ENCODE measurements at places on chromosomes 7 and 10. TPM values are rescaled to one million over a fixed set of nuclear protein-coding genes. Genes with fewer than 3 reads are reported as not detected.

FRAT1 gene
- 5.8 TPM for total RNA-seq

C10orf53 gene
- total RNA-seq = not detected

AS3MT gene
- total RNA-seq = 0.65 TPM

MBL2 gene
- not detected for total RNA-seq

LIPK gene
- not detected for total RNA-seq

JCAD gene
- 46.2 TPM for total RNA-seq

UTF1 gene
- not detected for total RNA-seq

DOCK1 gene
- 81.5 TPM for total RNA-seq

RAB11FIP2 gene
- 5.0 TPM for total RNA-seq

LIPN gene
- not detected for total RNA-seq

GBX1 gene
- not detected for total RNA-seq

All from lung microvascular endothelial cell (primary cell).